ENCODE measurements at places on chromosomes 2 and 18.

DNA sequence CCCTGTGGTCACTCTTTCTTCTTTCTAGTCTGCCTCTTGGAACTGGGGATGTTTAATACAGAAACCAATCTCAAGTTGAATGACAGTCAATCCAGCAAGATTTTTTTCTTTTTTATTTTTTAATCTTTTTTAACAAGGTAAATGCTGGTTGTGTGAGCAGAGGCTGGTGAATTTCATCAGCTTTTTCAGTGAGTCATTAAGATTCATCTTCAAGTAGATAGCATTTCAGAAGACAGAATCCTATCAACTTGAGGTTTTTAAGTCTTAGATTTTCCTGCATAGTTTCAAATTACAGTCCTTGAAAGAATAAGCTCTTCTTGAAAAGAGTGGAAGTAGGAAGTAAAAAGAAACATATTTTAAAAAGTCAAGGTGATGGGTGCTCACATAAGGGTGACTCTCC lies 12.4 kb downstream of the SLC8A1 start:
- DNase-seq: no peak

GRCh38 chr2:241330616-241330981 lies 14.9 kb downstream of the SEPTIN2 start:
- no peak for DNase-seq

DNA sequence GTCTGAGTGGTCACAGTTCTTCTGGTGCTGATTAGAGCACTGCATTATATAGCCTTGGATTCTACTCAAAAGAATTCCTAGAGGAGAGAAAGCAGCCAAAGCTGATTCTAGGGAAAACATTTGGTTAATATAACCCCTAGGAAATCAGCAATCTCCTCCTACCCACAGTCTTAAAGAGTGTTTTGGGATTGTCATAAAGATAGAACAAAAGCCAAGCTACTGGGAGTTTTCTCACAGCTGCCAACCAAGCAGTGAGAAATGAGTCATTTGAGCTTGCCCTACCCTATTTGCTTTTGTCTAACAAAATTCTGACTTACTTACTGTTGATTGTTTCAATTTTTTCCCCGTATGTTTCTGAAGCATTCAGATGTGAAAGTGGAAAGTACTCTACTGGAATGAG lies 469.3 kb downstream of the PLCL1 start:
- no peak for DNase-seq

DNA sequence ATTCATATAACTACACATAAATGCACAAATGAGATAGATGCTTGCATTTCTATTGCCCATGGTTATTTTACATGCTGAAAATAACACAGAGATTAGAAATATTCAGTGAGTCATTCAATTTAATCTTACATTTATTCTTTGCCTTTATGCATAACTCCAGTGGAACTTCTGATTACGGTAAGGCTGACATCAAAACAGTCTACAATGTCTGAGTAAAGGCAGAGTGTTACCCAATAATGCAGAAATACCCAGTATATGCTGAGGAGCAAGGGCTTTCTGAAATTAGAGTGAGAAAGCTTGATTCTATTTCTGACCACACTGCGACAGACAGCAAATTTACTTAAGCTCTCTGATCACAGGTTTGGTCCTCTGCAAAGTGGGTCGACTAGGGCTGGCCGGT lies 9.2 kb downstream of the NMI start:
- DNase-seq: no peak

DNA sequence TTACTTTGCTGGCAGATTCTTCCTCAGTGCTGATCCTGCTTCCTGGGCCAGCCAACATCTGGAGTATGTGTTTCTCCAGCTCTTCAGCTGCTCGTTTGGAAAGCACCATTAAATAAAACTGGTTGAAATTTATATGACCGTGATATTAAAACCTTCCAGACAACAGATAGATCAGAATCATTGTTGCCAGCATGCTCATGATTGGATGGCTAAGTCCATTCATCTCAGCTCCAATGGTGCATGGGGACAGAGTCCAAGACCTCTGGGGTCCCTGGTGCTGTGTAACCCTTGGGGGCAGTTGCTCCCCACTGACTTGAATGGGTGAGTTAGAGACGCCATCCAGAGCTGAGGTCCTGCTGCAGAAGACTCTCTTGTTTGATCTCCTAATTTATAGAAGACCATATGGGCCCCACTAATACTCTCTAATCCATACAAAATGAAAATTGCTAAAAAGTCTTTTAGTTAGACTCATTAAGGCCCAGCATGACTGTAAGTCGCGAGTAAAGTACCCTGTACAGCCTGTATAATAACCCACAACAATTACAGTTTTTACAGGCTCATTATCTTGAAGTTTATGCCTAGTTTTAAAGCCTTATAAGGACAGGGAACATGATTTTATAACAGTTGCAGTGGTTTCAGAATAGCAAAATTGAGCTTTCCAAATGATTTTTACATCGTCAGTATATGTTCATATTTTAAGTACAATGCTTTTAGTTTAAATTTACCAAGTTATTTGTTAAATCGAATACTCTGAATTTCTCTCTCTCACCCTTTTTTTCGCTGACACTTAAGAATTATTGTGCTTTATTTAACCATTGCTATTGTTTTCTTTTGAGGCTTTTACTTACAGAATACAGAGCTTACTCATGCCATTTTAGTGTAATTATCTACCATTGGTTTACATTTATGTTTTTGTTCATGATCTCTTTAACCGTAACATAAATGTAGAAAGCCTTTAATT lies 60.0 kb downstream of the CABLES1 start:
- no peak for DNase-seq

GRCh38 chr2:208363485-208363884 lies 43.1 kb upstream of the PTH2R start:
- no peak for DNase-seq
